ENCODE measurements at places on chromosomes 1 and 21.

DNA sequence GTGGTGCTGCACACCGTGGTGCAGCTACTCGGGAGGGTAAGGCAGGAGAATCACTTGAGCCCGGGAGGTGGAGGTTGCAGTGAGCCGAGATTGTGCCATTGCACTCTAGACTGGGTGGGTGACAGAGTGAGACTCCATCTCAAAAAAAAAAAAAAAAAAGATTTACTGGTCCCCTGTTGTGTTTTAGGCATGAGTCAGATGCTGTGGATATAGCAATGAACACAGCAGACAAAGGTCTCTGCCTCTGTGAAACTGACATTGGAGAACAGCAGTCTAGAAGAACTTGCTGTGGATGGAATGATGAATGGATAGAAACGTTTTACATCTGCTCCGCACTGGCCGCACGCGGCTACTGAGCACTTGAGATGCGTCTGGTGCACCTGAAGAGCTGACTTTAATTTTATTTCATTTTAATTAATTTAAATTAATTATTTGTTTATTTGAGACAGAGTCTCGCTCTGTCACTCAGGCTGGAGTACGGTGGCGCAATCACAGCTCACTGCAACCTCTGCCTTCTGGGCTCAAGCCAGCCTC lies 24.5 kb upstream of the EPHA2 start:
- no peak for DNase-seq

DNA sequence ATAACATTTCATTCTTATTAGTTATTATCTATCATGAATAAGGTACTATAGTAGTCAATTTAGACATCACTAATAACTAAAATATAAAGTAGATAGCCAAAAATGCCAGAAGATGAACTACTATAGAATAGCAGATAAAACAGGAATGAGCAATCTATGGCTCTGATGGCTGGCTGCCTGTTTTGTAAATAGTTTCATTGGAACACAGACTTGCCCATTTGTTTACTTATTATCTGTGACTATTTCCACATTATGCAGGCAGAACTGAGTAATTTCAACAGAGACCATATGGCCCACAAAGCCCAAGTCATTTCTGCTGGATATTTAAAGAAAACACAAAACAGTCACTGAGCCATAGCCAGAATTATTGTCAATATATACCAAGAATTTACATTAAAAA lies 222.1 kb downstream of the COL24A1 start:
- DNase-seq, result no peak

GRCh38 chr1:23403038-23403336 lies 21.6 kb downstream of the TCEA3 start:
- DNase-seq, result no peak

DNA sequence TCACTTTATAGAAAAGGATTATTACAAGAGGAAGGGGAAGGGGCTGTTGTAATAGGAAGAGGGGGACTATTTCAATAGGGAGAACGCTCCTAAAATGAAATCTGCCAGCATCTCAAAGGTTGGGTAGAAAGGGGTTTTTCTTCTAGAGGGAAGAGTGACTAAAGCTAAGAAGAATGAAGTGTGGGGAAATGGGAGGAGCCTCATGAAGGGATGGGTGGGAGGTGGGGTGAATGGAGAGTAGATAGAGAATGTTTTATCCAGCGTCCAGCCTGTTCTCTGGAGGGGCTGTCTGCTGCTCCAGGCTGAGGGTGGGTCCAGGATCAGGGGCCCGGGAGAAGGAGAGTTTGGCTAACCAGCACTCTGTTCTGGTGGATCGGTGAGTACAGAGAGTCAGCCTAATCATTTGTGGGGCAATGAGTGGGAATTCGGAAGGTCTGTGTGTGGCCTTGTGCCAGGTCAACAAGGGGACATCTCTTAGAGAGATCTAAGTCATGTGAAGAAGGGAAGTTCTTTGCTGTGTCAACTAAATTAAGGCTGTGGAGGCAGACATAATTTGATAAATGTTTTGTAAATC lies 25.2 kb downstream of the VN1R5 start:
- DNase-seq, result no peak

DNA sequence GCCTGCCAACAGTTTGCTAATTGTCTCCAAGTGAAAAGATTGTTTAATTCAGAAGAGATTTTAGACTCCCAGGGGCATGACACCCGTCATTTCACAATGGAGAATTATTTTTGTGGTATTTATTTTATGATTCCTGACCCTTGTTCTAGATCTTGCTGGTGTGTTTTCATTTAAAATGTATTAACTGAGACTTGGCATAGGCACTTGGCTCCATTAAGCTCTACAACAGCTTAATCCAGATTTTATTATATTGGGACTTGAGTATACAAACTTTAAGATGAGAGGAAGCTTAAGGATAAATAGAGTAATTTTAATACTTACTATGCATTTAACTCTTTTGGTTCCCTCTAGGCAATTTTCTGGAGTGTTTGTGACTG lies 101.3 kb upstream of the KCNE2 start:
- DNase-seq, result no peak

GRCh38 chr1:212213784-212214183 lies 71.4 kb upstream of the PPP2R5A start:
- DNase-seq, result no peak
